ENCODE measurements at places on chromosomes 13 and 19.

DNA sequence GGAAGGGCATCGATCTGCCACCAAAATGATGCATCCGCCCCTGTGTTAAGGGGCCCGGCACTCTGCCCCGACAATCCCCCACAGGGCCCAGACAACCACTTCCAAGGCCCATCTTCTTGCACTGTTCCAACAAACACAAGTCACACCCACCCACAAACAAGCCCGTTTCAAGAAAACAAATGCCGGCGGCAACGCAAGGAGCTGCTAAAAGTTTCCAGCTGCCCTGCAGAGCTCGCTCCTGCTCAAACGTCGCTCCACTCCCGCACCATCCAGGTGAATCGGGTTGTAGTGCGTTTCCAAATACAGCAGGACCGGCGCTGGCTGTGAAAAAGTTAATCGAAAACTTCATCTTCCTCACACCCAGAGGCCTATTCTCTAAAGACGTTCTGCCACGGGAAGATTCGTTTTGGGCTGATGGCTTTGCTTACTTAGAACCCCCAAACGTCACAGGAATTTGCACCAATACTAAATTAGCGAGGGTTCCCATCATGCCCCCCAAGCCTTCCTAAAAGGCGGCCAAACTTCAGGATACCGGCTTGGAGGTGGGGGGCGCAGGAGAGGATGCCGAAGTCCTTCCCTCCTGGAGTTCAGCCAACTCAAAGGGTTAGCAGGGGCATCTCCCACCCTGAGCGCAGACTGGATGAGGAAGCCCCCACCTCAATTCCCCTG is 107.4 kb upstream of the DOCK9 start:
- no peak for DNase-seq

GRCh38 chr19:50325310-50326100 is 3.7 kb downstream of the KCNC3 start:
- peak; percentile 53 for DNase-seq

DNA sequence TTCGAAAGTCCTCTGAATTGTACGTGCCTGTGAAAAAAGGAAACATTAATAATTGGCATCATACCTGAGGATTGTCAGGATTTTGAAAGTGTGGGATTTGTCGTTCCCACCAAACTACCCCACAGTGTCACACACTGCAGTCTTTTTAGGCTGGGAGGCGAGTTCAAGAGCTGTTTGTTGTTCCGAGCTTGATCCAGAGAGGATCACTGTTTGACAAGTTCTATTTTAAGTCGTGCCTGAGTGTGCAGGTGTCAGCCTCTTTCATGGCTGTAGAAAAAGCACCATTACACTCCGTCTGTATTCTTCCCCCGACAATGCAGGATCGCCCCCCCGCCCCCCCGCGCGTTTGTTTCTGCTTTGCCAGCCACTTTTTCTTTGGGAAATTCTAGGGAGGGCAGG is 635 bp upstream of the NBEA start:
- no peak for DNase-seq

DNA sequence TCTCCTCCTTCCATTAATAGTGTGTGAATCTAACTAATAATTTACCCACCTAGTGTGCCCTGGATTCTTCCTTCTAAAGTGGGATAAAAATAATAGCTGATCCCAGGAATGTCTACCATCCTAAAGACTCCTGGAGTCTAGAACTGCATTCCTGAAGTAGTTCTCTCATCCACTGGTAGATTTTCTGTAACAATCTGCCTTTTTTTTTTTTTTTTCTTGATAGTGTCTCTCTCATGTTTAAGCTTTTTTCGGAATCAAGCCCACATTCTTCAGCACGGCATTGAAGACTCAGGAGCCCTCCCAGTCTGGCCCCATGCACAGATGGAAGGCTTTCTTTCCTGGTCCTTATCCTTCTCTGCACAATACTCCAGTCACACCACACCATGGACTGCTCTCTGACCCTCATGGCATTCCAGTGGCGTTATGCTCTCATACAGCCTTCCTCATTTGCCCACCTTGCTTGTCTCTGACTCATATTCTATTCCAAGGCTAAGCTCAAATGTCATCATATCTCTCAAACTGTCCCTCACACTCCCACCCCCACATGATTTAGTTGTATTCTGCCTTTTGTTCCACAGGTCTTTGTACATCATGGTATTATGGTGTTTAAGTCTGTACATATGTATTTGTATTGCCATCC is 68.7 kb upstream of the FRY start:
- peak; percentile 20 for DNase-seq

- DNase-seq = no peak
Measured at GRCh38 chr19:47376589-47377144, 27.6 kb downstream of the DHX34 start.

GRCh38 chr13:99813336-99814095 is 158.1 kb downstream of the ZIC5 start:
- DNase-seq = no peak

- no peak for DNase-seq
Measured at GRCh38 chr13:25135896-25136295, 36.2 kb downstream of the AMER2 start.

DNA sequence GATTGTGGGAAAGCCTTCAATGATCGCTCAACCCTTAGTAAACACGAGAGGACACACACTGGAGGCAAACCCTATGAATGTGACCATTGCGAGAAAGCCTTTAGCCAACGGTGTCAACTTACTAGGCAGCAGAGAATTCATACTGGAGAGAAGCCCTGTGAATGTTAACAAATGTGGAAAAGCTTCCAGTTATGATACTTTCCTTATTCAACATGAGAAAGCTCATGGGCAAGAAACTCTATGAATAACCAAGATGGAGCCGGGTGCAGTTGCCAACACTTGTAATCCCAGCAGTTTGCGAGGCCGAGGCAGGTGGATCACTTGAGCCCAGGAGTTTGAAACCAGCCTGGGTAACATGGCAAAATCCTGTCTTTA is 15.8 kb upstream of the ZNF8 start:
- no peak for DNase-seq

- peak; percentile 97 for DNase-seq
Measured at GRCh38 chr19:4694211-4694987, 24.3 kb upstream of the MYDGF start.

GRCh38 chr19:58513694-58514563 is 2.1 kb upstream of the SLC27A5 start:
- DNase-seq = peak; percentile 94

DNA sequence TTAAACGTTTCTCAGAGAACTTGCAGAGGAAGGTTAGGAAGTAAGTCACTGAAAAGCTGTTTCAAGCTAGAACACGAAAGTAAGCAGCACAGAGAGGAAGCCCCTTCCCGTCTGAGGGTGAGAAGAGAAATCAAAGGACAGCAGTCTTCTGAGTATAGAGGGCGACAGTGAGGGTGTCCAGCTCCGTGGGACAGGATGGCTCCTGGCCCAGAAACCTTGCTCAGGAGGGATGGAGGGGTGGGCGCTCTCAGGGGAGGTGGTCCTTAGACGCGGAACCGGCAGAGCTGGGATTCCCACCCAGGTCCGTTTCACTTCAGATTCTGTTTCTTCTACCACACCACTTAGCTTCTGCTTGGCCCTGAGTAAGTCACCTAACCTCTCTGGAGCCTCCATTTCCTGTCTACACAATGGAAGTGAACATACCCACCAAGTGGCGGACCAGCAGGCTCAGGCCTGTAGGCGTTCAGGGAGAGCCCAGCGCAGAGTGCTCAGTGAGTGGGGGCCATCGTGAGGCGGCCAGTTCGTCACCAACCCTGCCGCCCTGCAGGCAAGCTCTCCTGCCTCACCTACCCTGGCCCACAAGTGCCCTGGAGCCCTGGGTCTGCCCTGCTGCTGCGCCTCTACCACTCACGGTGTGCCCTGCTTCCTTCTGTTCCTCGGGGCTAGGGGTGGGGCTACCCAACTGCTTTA is 5.5 kb upstream of the RSPH6A start:
- DNase-seq = no peak
